ELR (cell line): ENCODE measurements at places on chromosomes 13 and 19.

DNA sequence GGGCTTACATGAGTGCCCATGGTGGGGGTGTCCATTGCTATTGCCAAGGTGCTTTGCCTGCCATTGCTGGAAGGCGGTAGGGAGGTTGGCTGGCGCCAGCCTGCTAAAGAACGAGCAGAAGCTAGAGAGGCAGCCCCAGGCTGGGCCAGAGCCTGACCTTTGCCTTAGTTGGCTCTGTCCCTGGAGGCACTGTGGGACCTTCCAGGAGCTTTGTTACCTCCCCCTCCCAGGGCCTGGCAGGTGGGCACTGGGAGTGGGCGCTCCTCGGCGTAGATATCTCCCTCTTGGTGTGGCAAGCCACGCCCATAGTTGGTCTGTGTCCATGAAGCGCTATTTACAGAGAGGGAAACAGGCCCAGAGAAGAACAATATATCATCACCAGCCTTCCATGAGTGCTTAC is 2.3 kb upstream of the SLC25A42 start:
- DNase-seq: no peak

- no peak for DNase-seq
Measured at GRCh38 chr13:46662690-46663089, 109.7 kb downstream of the LRCH1 start.

GRCh38 chr13:93409001-93409400 is 182.4 kb downstream of the GPC6 start:
- no peak for DNase-seq

- peak; percentile 17 for DNase-seq
Measured at GRCh38 chr13:44565881-44566280, 10.2 kb downstream of the TSC22D1 start.

- no peak for DNase-seq
Measured at GRCh38 chr13:32150239-32150638, 118.7 kb downstream of the FRY start.

DNA sequence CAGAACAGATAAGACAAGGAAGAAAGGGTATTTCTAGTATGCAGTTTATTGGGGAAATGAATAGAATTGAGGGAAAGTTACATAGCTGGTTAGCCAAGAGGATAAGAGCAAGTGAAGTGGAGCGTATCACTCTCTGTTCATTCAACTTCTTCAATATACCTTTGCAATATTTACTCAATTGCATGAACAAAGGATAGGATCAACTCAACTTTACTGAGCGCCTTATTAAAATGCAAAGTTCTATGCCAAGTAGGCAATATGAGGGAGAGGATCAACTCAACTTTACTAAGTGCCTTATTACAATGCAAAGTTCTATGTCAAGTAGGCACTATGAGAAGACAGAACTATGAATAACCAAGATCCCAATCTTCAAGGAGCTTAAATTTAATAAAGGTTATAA is 43.9 kb downstream of the ZC3H13 start:
- no peak for DNase-seq

DNA sequence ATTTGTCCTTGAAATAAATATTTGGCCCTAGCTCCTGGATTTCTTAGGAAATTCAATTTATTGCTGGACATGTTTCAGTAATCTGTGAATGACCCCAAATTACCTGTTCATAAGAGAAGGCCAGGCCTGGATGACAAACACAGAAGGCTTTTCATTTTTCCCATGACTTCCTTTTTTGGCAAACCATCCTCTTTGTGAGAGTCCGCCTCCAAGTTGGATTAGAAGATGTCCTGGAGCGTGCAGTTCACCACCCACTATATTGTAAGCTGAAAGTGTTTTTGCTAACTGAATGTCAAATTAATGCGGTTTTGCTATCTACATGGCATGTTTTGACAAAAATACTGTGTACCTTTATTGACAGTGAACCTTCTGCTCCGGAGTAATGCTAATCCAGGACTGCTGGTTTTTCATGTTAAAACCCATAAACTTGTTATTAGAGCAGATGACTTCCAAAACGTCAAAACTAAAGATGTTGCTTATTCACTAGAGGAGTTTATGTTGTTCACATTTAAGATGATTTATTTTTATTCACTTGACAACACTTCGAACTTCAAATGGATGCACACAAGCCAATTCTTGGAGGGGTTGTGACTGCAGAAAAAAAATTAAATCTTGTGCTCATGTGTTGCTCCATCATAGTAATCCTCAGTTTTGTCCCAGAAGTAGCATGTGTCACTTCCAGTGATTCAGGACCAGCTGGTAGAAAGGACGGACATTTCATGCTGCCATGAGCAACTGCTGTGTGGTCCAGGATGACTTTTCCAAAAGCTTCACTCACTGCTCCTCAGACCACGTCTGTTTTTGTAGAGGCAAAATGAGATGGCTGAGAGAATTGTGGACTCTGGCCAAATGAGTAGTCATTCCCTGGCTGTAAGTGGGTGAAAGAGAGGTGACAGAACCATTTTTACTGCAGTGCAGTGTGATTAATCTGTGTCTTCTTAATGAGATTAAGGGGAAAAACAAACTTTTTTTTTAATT is 71.0 kb downstream of the ITGBL1 start:
- peak; percentile 92 for DNase-seq

GRCh38 chr13:33640832-33641231 is 177.1 kb upstream of the RFC3 start:
- DNase-seq: no peak

GRCh38 chr19:40465557-40466218 is at the start of gene BLVRB:
Gene BLVRB, minus strand, starts transcription at chr19:40465745. Its CDS starts 57 bp downstream, at chr19:40465688.
- DNase-seq: peak; percentile 97

GRCh38 chr19:2841855-2842574 is 740 bp downstream of the ZNF555 start:
- DNase-seq: peak; percentile 15

- no peak for DNase-seq
Measured at GRCh38 chr13:99389520-99390304, 82.5 kb upstream of the GPR183 start.

DNA sequence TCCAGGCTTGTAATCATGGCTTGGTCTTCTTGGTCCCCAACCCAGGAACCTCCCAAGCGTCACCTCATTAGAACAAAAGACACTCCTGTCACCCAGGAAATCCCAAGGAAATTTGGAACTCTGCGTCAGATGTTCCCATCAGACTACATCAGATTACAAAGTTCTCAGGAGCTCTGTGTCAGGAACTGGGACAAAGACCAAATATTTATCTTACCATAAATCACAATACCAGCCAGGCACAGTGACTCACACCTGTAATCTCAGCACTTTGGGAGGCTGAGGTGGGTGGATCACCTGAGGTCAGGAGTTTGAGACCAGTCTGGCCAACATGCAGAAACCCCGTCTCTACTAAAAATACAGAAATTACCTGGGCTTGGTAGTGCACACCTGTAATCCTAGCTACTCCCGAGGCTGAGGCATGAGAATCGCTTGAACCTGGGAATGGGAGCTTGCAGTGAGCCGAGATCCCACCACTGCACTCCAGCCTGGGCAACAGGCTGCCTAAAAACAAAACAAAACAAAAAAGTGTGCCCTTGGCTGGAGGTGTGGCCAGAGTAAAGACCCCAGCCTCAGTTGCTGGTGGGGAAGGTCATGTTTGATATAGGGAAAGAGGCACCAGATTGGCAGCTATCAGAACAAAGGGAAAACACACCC is 16.7 kb upstream of the CCDC124 start:
- DNase-seq: no peak

DNA sequence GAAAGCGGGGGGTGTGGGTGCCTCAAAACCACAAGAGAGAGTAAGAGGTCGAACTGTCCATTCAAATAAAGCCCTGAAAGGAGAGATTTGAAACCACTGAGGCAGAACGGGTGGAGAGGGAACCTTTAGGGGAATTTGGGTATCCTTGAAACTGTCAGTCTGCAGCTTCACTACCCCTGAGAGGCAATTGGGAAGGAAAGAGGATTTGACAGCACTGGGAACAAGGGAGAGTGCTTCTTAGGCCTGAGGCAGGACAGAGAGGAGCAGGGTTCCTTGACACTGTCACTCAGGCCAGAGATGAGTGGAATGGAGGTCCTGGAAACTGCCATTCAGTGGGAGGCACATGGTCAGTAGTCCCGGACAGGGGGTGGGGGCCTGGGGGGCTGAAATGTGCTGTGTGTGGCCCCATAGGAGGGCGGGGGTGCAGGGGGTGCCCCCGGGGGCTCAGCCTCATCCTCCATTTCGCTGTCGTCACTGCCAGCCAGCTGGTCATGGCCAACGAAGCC is 5.0 kb downstream of the GFY start:
- no peak for DNase-seq

GRCh38 chr13:98226496-98226895 is 49.4 kb upstream of the RNF113B start:
- DNase-seq: no peak

DNA sequence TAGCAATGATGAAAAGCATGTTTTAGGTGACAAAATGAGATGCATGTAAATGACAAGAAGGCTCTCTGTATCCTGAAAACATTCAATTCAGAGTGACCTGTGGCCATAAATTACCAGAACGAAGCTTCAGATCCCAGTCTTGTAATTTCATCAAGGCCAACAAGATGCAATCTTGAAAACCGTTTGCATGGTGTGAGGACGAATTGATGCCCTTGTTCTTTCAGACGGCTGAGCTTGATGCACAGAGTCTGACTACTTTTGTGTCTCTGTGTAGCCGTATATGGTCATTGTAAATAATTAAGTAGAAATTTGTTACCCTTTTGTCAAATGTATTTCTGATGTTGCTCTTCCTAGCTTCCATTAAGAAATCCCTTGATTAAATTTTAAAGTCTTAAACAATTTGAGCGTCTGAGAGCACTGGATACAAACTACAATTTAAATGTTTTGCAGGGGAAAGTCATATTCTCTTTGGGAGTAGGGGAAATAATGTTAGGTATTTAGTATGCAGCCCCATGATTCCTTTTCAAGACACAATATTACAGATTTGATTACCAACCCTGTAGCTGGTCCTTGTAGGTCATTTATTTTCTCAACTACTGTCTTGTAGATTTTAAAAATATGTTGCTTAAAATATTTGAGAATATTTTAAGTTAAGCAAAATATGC is 125.8 kb upstream of the PCDH9 start:
- DNase-seq: peak; percentile 24

DNA sequence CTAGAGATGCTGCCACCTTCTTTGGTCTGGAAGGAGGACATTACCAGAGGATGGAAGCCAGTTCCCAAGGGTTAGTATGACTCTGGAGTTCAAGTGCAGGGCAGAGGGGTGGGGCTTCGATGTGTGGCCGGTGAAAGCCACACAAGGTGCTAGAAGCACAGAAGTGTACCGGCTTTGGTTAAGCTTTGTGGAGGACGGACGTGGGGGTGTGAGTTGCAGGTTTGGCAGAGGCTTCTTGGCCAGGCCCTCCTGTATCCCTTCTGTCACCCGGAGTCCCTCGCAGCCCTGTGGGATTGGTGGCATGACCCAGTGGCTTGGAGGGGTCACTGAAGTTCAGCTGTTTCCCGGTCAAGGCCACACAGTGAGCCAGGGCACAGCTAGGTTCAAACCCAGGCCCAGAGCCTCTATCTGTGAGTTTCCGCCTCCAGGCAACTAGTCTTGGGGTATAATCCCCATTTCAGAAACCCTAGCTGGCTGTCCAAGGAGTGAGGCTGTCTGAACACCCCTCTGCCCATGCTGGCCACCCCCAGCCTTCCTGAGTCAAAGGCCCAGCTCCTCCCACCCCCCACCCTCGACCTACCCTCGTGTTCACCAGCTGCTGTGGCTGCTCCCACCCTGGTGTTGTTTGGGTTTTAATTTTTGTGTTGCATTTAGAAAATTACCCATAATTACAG is 4.6 kb upstream of the SSBP4 start:
- peak; percentile 45 for DNase-seq

GRCh38 chr13:111614613-111615012 is 294.2 kb downstream of the TEX29 start:
- DNase-seq: no peak

GRCh38 chr13:109684824-109685202 is 101.6 kb downstream of the IRS2 start:
- DNase-seq: no peak

DNA sequence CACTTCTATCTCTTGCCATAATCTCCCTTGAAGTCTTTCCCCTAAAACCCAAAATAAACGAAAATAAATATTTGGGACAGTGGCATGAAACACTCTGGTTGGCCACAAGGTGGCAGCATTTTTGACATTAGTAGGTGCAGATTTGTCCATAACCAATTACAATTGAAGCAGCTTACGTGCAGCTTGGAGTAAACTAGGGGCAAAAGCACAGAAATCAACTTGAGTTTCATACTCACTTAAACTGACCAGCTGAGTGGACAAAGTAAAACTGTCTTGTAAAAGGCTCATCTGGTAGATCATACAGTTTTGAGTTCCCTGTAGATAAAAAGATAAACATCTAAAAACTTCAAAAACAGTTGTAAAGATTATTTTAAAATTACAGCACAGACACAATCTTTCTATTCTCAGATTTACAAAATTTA is 18.8 kb downstream of the PDCD5 start:
- peak; percentile 68 for DNase-seq

- DNase-seq: no peak
Measured at GRCh38 chr13:51874651-51875050, 12.9 kb downstream of the CCDC70 start.

DNA sequence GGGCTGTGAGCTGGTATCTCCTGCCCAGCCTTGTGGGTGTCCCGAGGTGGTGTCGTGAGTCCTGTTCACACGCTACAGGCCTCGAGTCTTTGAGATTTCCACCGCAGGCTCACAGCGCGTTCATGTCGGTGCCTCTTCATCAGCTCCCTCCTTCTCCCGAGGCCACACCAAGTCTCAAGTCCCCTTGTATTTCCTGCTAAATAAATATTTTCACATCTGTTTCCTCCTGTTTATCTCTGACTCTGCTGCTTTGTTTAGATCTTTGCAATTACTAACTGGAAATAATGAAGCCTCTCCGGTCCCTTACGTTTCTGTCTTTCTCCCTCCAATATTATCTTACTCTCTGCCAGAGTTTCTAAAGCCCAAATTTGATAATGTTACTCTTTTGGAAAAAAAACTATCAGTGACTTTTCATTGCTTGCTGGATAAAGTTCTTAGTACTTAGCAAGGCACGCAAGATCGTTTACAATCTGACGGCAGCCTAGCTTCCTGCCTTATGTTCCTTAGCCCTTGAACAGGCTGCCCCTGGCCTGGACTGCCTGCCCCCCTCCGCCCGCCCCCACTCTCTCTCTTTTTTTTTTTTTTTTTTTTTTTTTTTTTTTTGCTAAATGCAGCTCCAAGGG is 130.5 kb upstream of the RNF113B start:
- no peak for DNase-seq

DNA sequence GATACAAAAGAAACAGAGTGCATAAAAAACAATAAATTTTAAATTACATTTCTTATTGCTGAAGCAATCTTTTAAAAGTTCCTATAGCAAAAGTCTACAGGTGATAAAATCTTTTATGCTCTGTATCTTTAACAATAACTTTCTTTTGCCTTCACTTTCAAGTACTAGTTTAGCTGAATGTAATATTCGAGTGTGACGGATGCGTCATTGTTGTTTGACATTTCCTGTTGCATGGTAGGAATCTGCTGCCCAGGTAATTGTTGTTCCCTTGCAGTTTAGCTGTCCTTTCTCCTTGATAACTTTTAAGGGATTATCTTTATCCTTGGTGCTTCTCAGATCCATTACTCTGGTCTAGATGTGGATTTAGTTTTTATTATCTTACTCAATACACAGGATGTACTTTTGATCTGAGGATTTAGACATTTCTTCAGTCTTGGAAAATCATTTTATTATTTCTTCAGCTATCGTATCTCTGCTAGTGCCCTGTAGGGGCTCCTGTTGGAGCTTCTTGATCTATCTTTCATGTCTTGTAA is 2.1 kb upstream of the CPB2 start:
- DNase-seq: peak; percentile 28
